ENCODE measurements at places on chromosomes 16 and 17.
A peak's percentile ranks its signal among the peaks of the same experiment; 100 is the strongest.

- DNase-seq, result no peak
These were observed 85.8 kb downstream of the SOCS1 start for GRCh38 chr16:11170201-11170600.

DNA sequence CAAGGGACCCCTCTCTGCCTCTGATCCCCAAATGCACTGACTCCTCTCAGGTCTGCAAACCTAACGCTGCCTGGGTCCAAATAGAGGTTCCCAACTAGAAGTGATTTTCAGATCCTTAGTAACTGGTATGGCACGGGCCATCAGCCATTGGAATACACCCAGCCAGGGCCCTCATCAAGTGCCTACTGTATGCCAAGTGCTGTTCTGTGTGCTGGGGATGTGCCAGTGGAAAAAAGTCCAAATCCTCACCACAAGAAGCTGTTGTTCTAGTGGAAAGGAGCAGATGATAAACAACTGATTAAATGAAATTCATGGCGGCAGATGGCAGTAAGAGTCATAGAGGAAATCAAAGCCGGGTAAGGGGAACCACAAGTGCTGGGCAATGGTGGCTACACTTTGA is 57.2 kb upstream of the MED9 start:
- no peak for DNase-seq

DNA sequence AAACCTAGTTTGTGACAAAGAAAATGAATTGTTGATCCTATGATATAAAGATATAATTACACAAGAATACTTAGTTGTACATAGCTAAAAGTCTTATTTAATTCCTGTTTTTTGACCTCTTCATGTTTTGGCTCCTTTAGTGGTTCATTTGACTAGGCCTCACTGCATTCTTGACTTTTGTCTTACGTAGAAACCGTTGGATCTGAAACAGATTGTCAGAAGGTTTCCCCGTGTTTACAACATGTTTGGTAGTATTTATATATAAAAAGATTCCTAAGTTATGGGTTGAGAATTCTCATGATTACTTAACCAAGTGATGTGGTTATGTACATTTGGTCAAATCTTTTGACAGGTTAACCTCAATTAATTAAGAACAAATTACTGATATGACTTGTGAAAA is 162.8 kb downstream of the BCAS3 start:
- no peak for DNase-seq

- DNase-seq, result no peak
These were observed 935.9 kb downstream of the CDH11 start for GRCh38 chr16:64185954-64186353.

- no peak for DNase-seq
These were observed 10.2 kb upstream of the ZNF18 start for GRCh38 chr17:12007466-12007865.

DNA sequence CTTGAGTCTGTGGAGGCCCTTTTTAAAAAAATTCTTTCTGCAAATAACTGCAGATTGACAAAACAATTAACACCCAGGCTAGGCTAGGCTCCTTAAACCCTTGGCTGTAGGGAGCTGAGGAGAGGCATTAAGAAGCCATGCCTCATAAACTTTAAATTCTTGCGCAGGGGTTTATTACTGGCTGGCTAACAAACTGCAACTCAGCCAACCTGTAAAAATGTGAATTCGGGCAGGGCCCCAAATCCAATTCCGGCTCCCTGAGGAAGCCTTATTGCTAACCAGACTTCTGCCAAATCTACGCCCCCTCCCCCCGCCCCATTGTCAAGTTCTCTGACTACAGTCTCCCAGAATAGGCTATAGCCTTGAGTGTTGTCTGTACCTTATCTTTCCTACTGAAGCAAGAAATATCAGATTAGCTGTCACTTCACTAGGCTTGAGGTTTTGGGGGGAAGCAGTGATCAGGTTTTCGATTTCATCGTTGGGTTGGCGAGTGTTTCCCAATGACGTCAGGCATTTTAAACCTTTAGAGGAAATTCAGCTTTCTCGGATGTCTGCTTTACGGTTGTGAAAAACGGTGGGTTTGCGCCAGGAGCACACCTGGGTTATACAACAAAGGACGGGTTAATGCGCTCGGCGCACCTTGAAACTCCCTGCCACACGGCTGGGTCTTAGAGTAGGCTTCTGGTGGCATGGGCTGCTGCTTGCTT is 2.0 kb downstream of the CDH3 start:
- no peak for DNase-seq

GRCh38 chr16:13231365-13231764 is 330.0 kb downstream of the SHISA9 start:
- no peak for DNase-seq

DNA sequence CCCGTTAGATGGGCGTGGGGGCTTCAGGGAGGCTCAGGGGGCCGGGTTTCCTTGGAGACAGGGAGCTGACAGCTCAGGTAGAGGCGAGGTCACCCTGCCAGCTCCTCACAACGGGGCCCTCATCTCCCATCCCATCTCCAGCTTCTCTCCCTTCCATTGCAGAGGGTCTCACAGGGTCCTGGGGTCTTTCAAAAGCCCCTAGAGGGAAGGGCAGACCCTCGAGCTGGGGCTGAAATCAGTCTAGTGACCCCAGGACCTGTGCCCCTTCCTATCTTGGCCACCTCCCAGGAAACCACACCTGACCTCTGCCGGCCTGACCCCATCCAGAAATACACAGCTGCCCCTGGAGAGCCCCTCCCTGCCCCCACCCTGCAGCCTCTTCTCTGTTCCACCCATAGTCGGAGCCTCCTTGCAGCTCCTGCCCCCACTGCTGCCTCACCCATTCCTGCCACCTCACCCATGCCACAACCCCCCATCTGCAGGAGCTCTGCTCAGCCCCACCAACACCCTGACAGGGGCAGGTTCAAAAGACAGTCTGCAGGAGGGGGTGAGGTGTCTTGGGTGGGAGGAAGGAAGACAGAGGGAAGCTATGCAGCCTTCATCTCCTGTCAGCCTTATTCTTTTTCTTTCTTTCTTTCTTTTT is 23.4 kb downstream of the PIK3R5 start:
- peak; percentile 61 for DNase-seq

- DNase-seq, result no peak
These were observed 31.9 kb upstream of the MPHOSPH6 start for GRCh38 chr16:82201926-82202325.

DNA sequence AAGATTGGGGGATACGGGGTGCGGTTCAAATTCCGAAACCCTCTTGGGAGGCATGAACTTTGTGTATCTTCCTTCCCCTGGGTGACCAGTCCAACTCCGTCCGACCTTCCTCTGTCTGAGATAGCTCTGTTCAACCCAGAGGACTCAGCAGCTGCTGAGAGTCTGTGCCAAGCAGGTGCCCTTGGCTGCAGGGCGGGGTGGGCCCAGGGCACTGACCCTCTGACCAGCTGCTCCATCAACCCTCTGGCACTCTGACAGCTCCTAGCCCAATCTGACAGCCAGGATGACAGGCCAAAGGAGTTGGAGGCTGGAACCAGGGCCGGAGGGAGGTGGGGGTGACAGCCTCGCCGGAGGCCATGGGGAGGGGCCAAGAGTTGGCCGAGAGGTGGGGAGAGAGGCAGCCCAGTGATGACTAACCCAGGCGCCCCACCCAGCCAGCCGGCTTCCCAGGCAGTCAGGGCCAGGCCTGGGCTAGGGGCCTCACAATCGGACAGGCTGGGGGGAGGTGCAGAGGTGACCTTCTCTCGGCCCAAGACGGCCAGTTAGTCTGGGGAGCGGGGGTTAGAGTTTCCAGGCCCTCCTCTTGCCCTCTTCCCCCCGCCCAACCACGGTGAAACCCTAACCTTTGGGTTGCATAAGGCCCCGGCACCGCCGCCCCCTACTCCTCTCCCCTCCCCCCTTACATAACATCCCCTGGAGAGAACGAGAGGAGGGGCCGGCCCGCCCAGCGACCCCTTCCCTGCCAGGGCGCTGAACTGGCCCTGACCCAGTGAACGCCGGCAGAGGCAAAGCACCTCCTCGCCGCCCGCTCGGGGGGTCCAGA is 5.0 kb upstream of the TLCD2 start:
- peak; percentile 63 for DNase-seq
